NCI-H226 (cell line): ENCODE measurements at places on chromosomes 5 and 9.

DNA sequence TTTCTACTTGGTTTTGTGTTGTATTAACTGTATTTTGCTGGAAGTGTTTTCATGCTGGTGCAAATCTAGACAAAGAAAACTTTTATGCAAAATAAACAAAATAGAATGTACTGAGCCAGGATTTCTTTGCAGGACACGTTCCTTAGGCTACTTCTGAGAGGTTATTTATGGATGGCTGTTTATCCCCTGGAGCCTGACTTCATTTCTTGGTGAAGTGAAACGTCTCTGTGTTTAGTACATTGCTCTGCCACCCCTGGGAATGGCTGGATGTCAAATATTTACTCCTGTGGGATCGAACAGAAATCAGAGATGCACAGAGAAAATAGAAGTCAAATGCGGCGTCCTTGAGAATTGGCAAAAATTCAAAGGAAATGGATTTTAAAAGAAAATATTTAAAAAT lies 327.1 kb upstream of the MPDZ start:
- DNase-seq: no peak

- no peak for DNase-seq
Observed at GRCh38 chr5:139821806-139822552, 26.4 kb downstream of the PSD2 start.

DNA sequence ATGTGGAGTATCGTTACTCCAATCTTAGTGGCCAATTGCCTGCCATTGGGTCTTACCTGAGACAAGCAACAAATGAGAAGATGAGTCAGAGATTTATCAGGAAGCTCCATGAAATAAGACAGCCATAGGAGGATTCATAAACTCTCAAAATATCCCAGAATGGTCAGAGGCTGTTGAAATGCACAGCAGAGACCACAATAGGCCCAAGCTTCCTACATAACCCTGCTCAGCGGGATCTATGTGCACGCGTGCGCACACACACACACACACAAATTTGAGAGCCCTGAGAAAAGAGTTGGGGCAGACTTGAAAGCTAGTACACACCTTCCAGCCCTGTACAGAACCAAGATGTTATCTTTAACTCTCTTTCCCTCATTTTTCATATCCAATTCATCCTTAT lies 9.8 kb downstream of the UIMC1 start:
- no peak for DNase-seq

DNA sequence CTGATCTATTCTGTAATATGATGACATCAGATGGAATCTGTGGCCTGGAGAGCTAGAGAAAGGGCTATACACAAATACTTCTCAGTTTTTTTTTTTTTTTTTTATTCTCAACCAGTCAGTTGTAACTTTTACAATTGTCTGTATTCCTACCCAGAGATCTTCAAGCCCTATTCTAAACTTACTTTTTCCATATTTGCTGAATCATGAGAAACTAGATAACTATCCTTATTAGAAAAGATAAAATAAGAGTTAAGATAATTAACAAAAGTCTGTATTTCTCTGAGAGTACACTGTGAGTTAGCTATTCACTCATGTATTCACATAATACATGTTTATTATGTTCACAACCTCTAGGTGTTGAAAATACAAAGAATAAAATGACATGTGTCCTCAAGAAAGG lies 1575.9 kb downstream of the EFNA5 start:
- DNase-seq: no peak

DNA sequence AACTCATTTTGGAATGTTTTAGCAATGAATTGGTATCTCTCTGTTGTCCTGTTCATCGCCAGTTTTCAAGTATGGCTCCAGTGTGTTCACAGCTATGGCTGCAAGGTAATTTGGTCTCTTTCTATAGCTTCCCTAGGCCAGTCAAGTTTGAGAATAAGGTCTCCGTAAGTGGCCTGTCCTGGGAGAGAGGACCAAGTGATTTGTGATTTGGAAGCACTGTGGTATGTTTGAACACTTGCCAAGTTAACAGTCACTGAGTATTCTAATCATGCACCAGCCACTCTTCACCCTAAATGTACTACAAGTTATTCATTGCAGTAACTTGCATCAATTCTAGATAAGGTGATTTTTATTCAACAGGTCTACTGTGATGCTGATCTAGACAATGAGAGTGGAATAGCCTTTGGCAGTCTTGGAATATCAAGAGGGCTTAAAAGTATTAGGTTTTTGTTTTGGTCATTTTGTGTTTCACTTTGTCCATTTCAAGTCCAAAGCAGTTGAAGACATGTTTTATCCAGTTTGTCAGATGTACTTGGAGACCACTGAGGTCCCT lies 41.1 kb downstream of the G3BP1 start:
- DNase-seq: no peak
